ENCODE measurements at places on chromosomes 4 and X. TPM values are rescaled to one million over a fixed set of nuclear protein-coding genes. Genes with fewer than 3 reads are reported as not detected.

BEX4 gene
- total RNA-seq: 54.0 TPM

CAPN6 gene
- 0.54 TPM for total RNA-seq

IBSP gene
- total RNA-seq: 0.27 TPM

CENPVL1 gene
- total RNA-seq: 2.4 TPM

MCTS1 gene
- 29.5 TPM for total RNA-seq

METAP1 gene
- total RNA-seq: 24.9 TPM

PRIMPOL gene
- 24.5 TPM for total RNA-seq

GPR101 gene
- total RNA-seq: 0.54 TPM

CT45A3 gene
- total RNA-seq: not detected

GRIA2 gene
- 492 TPM for total RNA-seq
